ENCODE measurements at places on chromosomes 5 and 9.

- DNase-seq, result no peak
Measured at GRCh38 chr9:134489621-134490408, 151.8 kb upstream of the COL5A1 start.

- DNase-seq, result no peak
Measured at GRCh38 chr5:111308951-111309350, 84.8 kb downstream of the CAMK4 start.

DNA sequence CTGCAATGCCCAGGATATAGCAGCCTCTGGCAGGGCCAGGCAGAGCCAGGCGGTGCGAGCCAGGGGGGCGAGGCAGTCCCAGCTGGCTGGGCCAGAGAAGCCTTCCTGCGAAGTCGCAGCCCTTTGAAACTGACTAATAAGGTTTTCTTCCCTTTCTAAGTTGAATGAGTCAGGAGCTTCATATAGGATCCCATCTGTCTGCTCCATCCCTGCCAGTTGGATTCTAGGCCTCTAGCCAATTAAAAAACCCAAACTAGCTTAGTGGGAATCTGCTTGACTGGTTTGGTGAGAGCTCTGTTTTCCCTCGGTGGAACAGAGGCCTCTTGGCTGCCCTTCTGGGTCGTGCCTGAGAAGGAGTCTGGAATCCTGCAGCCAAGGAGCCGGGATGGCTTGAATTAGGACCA lies 70.1 kb upstream of the RAPGEF1 start:
- no peak for DNase-seq

DNA sequence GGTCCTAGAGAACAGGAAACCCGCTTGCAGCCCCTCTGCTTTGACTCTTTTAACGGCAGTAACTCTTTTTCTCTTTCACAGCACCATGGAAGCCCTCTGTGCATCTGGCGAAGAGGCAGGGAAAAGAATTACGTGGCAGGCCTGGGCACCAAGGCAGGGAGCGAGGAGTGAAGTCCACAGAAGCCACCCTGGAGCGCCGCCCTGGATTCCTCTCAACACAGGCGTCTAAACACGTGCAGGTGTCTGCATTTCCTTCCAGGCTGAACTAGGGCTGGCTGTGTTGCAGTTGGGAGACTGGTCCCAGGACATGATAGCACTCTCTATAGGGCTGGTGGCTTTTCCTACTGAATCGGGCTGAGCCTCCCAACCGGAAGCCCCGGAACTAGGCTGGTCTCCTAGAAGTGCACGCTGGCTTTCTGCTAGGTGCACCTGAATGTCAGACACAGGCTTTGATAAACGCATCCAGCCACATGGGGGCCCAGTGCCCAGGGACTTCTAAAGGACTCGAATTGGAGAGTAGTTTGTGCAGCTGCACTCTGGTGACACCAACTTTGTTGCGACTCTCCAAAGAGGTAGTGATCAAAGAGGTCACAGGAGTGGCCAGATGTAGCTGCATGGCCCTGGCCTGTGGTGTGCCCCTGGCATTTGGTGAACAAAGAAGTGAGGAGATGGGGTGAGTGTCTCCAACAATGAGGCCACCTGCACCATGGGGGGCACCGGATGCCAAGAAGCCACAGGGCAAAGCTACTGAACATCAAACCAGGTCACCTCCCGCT lies 54.5 kb downstream of the AK8 start:
- DNase-seq, result no peak

DNA sequence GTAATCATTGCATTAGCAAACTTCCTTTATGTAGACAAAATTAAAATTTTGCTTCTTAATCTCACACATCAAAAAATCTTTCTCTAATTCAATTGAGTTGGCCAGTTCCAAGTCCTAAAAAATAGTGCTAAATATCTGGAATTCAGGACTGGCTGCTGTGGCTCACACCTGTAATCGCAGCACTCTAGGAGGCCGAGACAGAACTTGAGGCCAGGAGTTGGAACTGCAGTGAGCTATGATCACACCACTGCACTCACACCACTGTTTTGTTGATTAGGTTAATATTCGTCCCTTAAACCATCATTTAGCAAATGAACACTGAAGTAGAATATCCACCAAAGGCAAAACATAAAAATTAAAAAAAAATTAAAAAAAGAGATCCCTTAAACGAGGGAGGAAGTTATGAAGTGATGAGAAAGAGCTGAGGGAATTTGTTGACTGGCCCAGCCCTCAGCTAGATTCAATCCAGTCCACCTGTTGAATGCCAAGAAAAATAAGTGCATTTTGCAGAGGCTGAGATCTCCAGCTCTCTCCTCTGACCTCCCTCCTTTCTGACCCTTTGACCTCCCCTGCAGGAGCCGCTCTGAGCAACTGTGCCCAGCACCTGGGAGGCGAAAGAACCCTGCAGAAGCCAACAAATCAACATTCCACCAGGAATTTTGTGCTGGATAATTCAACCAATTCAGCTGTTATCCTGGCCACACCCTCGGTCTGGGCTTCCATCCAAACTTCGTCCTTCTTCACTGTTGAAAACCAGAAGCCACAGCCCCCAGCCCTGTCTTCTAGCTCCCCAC lies 96.8 kb downstream of the OR2K2 start:
- no peak for DNase-seq

- DNase-seq, result no peak
Measured at GRCh38 chr9:123686131-123686828, 243.6 kb downstream of the DENND1A start.

- no peak for DNase-seq
Measured at GRCh38 chr9:86637515-86637914, 283.3 kb upstream of the TUT7 start.

DNA sequence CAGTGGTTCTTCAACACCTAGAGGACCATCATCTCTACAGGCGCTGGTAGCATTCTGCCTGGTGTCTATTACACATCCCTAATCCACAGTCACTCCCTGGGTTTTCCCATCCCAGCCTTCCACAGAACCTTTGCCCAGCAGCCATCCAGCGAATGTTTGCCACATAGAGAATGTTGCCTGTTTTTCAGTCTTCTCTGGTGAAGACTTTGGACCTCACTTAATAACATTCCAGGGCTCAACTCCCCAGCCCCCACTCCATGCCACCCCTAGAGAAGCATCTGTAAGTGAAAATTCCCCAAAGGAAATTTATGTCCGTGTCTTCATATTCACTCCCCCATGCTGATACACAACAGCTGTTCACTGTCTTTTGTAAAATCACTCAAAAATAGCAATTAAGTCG lies 249.6 kb downstream of the AOPEP start:
- DNase-seq, result no peak

DNA sequence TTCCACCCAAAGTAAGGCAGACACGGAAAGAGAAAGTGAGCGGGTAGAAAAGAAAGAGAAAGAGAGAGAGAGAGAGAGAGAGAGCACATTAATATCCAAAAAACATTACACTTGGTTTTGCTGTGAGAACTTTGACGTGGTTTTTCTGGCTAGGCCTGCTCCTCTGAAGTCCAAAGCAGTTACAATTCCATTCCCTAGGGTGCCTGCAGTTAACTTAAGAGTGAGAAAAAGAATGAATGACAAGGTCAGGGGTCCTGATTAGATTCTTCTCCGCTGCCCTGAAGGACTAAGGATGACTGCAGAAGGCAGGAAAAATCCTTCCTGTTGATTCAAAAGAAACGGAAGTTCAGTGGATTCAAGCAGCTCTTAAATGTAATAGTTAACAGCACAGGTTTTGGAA lies 589.8 kb downstream of the PRELID2 start:
- no peak for DNase-seq

DNA sequence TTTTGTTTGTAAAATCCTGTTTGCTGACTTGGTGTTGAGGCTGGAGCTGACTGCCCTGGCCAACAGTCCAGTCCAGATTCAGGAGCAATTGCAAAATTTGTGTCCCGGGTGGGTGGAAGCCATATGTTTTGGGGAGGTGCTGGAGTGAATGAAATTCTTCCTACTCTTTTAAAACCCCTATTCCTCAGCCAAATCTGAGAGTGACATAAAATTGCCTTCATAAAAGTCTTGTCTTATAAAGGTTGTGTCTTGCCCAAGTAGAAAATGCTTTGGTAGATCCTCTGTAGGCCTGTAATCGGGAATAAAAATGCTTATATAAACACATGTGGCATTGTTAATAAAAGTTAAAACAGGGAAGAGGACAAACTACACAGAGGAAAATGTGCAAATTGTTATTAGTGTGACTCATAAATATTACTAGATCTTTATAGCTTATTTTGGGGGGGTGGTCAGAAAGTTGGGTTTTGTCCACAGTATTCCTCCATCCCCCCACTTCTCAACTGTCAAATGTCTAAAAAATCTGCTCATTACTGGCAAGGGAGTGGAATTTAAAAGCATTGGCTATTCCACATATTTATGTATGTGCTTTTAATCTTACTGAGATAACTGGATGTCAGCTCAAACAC lies 45.6 kb downstream of the NNT start:
- no peak for DNase-seq

DNA sequence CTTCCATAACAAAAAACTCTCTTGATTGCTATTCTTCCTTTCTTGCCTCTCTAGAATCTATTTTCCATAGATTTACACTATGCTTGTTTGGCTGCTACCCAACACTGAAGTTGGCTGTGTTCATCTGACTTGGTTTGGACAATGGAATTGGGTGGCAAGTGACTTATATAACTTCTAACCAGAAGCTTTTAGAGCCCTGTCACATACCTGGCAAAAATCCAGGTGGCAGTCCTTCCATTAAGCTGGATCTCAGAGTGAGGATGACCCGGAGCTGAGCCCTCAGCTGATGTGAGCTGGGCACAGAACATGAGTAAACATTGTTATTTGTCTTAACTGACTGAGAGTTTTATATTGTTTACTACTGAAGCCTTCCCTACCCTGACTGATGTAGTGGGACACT lies 225.7 kb downstream of the TLR4 start:
- DNase-seq, result no peak

DNA sequence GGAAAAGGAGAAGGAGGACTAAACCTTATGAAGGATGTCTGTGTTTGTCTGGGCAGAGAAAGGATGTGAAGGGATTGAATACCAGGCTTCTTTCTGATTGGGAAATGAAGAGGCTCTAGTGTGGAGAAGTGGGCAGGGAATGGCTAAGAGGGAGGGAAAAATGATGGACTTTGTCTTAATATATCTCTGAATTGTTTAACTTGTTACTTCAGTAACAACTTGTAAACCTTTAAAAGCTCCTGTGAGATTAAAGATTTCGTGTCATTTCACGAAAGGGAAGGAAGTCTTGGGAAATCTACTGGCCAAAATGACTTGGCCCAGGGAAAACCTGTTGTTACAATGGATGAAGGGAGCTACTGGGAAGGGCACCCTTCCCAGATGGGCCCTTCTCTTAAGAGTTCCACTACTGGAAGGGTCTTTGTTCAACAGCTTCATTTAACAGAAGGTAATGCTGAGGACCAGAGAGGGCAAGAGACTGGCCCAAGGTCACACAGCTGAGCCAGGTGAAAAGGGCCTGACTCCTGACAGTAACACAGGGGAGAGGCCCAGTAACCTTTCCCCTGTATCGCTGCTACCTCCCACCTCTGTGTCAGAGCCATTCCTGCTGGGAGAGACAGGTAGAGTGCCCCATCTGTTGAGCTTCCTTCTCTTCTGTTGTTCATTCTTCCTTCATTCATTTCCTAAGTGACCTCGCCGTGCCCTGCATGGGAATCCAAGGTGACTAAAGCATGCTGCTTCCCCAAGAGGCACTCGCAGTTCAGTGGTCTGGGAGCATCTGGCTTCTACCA lies 5.1 kb upstream of the TCOF1 start:
- DNase-seq, result no peak

DNA sequence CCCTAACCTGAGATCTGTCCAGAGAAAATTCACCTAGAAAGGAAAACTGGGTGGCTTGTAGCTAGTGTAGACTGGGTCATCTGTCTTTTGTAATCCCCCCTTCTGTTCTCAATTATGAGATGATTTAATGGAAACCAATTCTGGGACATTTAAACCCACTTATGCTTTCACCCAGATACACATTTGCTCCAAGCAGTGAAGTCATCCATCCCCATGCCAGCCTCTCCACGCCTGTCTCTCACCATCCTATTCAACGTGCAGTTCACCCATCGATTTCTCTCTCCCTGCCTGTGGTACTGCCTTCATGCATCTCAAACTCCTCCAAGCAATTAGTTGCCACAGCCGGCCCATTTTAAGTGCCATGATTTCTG lies 1.8 kb downstream of the PHF19 start:
- no peak for DNase-seq

DNA sequence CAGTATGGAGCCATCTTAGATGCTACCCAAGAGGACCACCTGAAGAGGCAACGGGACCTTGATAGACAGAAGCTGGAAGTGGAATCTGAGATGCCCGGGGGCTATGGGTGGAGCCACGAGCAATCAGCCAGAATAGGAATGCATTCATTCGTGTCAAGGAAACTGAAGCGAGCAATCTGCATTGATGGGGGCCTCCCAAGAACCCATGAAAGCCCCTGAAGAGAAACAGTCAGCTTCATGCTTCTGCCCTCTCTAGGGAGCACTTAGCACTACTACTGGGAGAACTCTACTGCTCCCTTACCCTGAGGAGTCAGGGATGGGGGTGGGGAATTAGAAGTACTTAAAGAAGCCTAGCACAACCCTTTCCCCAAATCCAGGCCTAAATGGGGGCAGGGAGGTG lies 51.9 kb upstream of the TCERG1 start:
- no peak for DNase-seq

GRCh38 chr9:87193925-87194868 lies 246.9 kb upstream of the GAS1 start:
- DNase-seq, result no peak

DNA sequence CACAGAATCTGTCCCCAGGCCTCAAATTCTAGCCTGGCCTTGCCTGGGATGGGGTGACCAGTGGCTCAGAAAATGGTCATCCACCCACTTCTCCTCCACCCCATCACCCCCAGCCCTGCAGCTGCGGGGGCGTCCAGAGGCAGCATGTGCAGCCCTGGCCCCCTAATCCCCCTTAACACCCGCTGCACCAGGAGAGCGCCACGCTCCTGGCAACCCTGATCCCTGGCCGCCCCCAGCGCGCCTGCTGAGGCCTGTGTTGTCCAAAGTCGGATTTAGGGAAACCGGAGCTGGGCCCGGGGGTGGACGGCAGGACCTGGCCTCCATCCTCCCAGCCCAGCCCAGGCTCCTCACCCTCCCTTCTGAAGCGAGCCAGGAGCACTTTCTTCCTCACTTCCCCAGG lies 22.0 kb downstream of the NR5A1 start:
- DNase-seq, result no peak

DNA sequence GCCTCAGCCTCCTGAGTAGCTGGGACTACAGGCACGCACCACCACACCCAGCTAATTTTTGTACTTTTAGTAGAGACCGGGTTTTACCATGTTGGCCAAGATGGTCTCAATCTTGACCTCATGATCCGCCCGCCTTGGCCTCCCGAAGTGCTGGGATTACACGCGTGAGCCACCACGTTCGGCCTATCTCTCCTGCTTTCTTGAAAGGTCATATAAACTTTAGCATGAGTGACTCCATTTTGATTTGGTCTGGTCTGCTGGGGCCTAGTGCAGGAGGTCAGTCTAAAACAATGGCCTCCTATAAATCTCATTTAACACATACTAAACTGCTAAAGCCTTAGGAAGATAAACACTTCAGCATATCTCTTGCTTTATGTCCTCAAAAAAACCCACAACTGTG lies 50.6 kb upstream of the GLDC start:
- DNase-seq, result no peak
